ENCODE measurements at places on chromosomes 2 and 18. TPM values are rescaled to one million over a fixed set of nuclear protein-coding genes. Genes with fewer than 3 reads are reported as not detected.

GRCh38 chr2:191150600-191151330, at the start of gene STAT4:
Gene STAT4 (minus strand): TSS chr2:191150994. CDS start chr2:191148203, 2,791 bp downstream.
- DNase-seq, result no peak

DNA sequence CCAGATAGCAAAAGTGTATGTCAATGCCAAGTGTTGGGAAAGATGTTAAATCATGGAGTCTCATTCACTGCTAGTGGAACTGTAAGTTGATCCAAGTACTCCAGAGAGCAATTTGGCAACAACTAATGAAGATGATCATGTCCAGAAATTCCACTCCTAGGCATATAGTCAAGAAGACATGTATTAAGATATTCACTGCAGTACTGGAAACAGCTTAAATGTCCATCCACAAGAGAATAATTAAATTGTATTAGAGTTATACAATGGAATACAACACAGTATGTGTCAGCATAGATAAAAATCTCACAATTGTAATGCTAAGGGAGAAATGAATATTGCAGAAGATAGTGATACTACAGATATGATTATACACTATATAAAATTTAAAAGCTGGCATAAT, 15.2 kb upstream of the LBH start:
- DNase-seq, result no peak

- no peak for DNase-seq
These were observed 235.6 kb downstream of the ZBTB7C start for GRCh38 chr18:48173557-48173956.

DNA sequence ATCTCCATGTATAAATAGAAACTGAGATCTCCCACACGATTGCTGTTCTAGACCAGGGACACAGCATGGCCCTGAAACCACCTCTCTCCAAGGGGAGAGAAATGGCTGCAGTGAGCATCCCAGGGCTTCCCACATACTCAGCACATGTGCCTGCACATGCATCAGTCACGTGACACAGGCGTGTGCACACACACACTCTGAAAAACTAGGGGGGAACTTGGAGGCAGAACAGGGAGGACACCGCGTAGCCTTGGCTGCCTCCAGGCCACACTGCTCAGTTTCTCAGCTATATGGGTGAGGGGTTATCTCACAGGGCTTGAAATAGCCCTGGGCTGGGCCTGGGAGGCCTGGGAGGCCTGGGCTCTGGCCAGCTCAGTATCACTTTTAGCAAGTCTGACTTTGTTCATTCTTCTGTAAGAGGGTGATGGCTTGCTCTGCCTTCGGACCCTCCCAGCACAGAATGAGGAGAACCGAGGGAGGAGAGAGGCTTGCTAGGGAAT, 66.9 kb downstream of the EMX1 start:
- no peak for DNase-seq

DNA sequence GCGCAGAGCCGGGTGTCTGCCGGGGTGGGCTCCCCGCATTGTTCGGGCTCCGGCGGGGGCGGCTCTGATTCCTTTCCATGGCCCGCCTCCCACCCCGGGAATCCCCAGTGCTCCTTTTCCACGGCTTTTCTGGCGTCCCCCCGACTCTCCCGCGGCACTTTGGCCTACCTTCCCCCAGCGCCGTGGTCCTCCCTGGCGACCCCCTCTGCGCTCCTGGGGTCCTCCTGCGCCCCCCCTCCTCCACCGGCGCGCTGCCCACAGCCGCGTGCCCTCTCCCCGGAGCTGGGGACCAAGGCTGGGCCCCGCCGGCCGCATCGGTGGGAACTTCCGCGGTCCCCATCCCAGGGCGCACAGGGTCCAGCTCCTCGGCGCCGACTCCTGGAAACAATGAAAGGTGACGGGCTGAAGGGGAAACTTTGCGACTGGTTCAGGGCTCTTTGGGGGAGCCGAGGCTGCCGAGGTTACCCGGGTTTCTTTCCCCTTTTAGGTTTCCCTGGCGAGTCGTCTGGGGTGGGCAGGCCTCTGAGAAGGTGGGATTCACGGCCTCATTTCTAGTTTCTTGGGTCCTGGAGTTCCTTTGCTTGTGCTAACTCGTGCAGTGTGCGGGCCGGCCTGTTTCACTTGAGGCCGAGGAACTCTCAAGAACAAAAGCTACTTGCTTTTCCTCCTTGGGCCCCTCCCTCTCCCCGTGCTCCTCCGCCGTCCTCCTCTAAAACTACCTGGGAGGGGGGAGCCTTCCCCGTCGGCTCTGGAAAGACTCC, 2.2 kb downstream of the TGIF1 start:
- DNase-seq, result peak; percentile 62

- no peak for DNase-seq
These were observed 284.7 kb downstream of the CMPK2 start for GRCh38 chr2:6580982-6581381.

DNA sequence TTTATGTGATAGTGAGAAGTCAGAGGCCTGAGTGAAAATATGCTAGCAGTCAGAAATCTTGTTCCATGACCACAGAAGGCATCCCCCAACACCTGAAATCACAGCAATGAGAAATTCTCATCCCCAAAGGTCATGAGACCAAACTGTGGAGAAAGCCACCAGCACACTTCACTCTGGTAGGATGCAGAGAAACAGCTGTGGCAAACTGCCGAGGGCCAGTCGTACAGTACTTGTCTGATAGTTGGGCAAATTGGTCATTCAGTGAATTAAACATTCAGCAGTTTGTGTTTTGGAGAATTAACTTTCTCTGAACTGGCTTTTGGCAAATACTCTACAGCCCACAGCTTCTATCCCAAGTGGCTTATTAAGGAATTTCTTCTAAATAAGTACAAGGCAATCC, 117.2 kb downstream of the TSN start:
- DNase-seq, result no peak

GRCh38 chr18:3848316-3848715, 398.3 kb downstream of the TGIF1 start:
- no peak for DNase-seq

- DNase-seq, result no peak
These were observed 208.6 kb downstream of the HRH4 start for GRCh38 chr18:24669015-24669414.

DNA sequence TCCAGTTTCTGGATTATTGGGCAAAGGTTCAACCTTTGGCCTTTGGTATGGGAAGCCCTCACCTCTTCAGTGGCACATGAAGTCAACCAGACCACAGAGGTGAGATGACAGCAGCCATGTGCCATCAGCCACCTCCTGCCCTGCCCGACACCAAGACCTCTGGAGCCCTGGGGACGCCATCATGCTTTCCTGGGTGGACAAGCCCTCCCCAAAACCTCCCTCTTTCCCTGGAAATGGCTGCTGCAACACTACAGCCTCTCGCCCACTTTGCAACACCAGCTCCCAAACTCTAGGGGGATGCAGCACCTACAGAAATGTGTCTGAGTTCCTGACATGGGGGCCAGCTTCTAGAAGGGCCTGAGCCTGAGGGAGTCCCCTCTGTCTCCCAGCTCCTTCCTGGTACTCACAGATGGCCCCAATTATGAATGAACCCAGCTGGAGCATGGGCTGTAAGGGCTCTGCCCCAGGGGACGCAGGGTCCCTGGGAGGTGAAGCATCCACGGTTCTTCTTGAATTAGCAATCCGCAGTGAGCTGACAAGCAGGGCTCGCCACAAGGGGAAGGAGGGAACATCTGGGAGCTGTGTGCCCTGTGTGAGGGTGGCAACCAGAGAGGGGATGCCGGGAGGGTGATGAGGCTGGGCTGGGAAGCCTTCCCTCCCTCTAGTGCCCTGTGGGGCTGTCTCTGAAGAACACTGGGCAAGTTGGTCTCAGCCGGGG, 268.5 kb upstream of the HDAC4 start:
- no peak for DNase-seq

DNA sequence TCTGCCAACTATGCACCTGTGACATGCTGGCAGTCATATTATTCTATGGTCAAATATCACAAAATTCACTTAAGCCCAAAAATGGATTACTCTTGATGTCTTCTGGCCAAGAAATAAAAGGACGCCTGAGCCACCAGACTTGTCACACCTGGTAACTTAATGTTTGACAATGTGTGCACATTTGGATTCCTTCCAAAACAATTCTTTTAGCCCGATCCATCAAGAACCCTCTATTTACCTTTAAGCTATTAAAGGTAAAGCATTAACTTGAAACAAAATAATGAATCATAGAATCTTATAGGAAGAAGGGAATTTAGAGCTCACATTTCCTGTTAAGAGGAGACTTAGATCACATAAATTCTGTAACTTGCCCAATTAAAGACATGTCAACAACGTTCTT, 46.5 kb upstream of the NFU1 start:
- DNase-seq, result no peak

- DNase-seq, result no peak
These were observed 65.1 kb upstream of the TXNDC2 start for GRCh38 chr18:9820719-9821118.

- no peak for DNase-seq
These were observed 245.4 kb upstream of the TFPI start for GRCh38 chr2:187799601-187800000.

The IMPA2 gene
- polyA plus RNA-seq, result 88.3 TPM

The DCDC2C gene
- not detected for polyA plus RNA-seq

The MZT2A gene
- 85.8 TPM for polyA plus RNA-seq

The ZCCHC2 gene
- polyA plus RNA-seq, result 16.0 TPM

The AMER3 gene
- polyA plus RNA-seq, result 0.06 TPM

The IL1R2 gene
- polyA plus RNA-seq, result 0.24 TPM

The EVX2 gene
- polyA plus RNA-seq, result not detected
